Spleen (tissue), 13 donors: ENCODE measurements at places on chromosomes 12 and 14. TPM values are rescaled to one million over a fixed set of nuclear protein-coding genes. Genes with fewer than 3 reads are reported as not detected.
A peak's percentile ranks its signal among the peaks of the same experiment; 100 is the strongest.

DBX2 gene
- not detected for polyA plus RNA-seq

AQP6 gene
- 0.03 TPM for polyA plus RNA-seq

TBX3 gene
- 3.1 TPM for polyA plus RNA-seq

TULP3 gene
- 3.5 TPM for polyA plus RNA-seq

SOCS4 gene
- polyA plus RNA-seq, result 6.4 TPM

GPD1 gene
- polyA plus RNA-seq, result 0.72 TPM

TMEM233 gene
- polyA plus RNA-seq, result 0.39 TPM

GRCh38 chr12:44837114-44837755 is 38.9 kb downstream of the NELL2 start:
- H3K4me1 ChIP-seq, result no peaks in the 10 kb centered on the region
- no peaks in the 10 kb centered on the region for H3K27me3 ChIP-seq
- DNase-seq, result no peak
- no peak overlapping the region for H3K27ac ChIP-seq
- H3K4me3 ChIP-seq, result no peak overlapping the region

GRCh38 chr12:104422441-104422840 is 34.3 kb upstream of the CHST11 start:
- no peaks in the 10 kb centered on the region for H3K27me3 ChIP-seq
- no peak overlapping the region for H3K27ac ChIP-seq
- no peaks in the 10 kb centered on the region for H3K36me3 ChIP-seq
- no peak for DNase-seq
- no peak overlapping the region for H3K4me3 ChIP-seq

DNA sequence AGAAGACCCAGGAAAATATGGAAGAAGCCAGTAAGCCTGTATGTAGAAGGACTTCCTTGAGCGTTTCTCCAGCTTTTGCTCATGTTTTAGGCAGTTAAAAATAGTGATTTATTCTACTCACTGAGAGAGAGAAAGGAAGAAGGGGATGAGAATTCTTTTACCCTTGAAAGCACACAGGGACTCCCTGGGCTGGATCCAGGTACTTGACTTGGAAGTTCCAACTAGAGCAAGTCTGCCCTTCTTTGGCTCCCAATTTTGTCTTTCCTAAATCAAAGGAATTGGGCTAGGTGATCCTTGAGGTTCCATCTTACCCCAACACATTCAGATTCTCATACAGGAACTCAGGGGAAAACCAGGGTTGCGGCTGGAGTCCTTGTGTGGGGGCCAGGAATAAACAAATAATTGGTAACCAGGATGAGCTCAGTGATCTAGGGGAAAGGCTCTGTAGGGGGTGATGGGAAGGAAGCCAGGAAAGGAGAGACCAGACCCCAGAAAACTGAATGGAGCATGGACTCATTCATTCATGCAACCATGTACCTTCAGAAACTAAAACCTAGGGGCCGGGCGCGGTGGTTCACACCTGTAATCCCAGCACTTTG is 11.5 kb upstream of the ITGA5 start:
- no peaks in the 10 kb centered on the region for H3K27me3 ChIP-seq
- DNase-seq, result no peak
- H3K4me1 ChIP-seq, result peaks cover 56% of the 10 kb centered on the region
- no peak overlapping the region for H3K27ac ChIP-seq

DNA sequence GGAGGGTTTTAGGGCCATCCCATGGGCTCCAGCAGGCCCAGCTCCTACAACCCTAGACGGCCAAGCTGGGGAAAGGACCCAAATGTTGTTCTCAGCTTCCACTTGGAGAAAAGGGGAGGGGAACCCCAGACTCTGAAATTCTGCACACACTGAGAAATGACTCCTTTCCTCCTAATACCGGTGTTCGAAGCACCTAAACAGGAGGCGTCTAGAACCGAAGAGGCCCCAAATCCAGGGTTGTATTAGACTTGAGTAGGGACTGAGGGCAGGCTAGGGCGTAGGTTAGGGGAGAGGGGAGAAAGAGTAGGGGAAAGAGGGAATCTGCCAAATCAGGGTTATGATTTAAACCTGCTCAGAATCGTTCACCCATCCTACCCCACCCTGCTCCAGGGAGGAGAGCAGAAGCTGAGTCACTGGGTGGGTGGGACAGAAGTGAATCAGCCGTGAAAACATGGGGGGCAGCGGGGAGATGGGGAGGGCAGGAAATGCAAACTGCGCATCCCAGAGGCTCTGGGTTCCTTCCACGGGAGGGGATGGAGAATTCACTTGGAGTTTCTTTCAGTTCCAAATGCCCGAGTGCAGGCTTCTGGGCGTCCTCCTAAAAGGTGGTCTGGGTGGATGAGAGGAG is 1.0 kb downstream of the IGFBP6 start:
- peaks cover 3% of the 10 kb centered on the region for H3K27me3 ChIP-seq
- H3K36me3 ChIP-seq, result no peaks in the 10 kb centered on the region
- peaks cover 91% of the 10 kb centered on the region for H3K4me1 ChIP-seq

GRCh38 chr14:49550286-49551184 is 35.6 kb downstream of the RPS29 start:
- no peak overlapping the region for H3K4me3 ChIP-seq
- no peaks in the 10 kb centered on the region for H3K36me3 ChIP-seq
- DNase-seq, result no peak
- H3K27me3 ChIP-seq, result no peaks in the 10 kb centered on the region
- no peak overlapping the region for H3K27ac ChIP-seq

- H3K27me3 ChIP-seq, result no peaks in the 10 kb centered on the region
- no peaks in the 10 kb centered on the region for H3K4me1 ChIP-seq
- H3K27ac ChIP-seq, result no peak overlapping the region
- no peak overlapping the region for H3K4me3 ChIP-seq
- H3K36me3 ChIP-seq, result no peaks in the 10 kb centered on the region
Observed at GRCh38 chr14:32593290-32593942, 264.3 kb downstream of the AKAP6 start.

- H3K27me3 ChIP-seq, result no peaks in the 10 kb centered on the region
- H3K4me1 ChIP-seq, result no peaks in the 10 kb centered on the region
- H3K4me3 ChIP-seq, result no peak overlapping the region
- no peak overlapping the region for H3K27ac ChIP-seq
Observed at GRCh38 chr14:103356024-103356682, 22.1 kb downstream of the EIF5 start.

- no peak overlapping the region for H3K27ac ChIP-seq
- peaks cover 6% of the 10 kb centered on the region for H3K27me3 ChIP-seq
- DNase-seq, result no peak
Observed at GRCh38 chr12:130281153-130281799, 56.4 kb upstream of the PIWIL1 start.

DNA sequence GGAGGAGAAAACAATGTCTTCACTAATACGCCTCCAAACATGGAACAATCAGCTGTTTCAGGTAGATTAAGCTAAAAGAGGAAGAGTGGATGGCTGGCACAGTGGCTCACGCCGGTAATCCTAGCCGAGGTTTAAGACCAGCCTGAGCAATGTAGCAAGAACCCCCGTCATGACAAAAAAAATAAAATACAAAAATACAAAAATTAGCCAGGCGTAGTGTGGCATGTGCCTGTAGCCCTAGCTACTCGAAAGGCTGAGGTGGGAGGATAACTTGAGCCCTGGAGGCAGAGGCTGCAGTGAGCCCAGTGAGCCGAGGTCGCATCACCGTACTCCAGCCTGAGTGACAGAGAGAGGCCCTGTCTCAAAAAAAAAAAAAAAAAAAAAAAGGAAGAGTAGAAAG is 1.2 kb upstream of the MED13L start:
- H3K27me3 ChIP-seq, result no peaks in the 10 kb centered on the region
- no peak overlapping the region for H3K4me3 ChIP-seq
- no peaks in the 10 kb centered on the region for H3K36me3 ChIP-seq
- H3K27ac ChIP-seq, result peak overlapping the region; percentile 97
- peaks cover 77% of the 10 kb centered on the region for H3K4me1 ChIP-seq
- DNase-seq, result no peak

GRCh38 chr12:108302403-108303311 is 36.5 kb downstream of the CMKLR1 start:
- no peaks in the 10 kb centered on the region for H3K36me3 ChIP-seq
- no peak overlapping the region for H3K4me3 ChIP-seq
- DNase-seq, result peak; percentile 77
- peaks cover 19% of the 10 kb centered on the region for H3K4me1 ChIP-seq
- peaks cover 45% of the 10 kb centered on the region for H3K27me3 ChIP-seq
- no peak overlapping the region for H3K27ac ChIP-seq

DNA sequence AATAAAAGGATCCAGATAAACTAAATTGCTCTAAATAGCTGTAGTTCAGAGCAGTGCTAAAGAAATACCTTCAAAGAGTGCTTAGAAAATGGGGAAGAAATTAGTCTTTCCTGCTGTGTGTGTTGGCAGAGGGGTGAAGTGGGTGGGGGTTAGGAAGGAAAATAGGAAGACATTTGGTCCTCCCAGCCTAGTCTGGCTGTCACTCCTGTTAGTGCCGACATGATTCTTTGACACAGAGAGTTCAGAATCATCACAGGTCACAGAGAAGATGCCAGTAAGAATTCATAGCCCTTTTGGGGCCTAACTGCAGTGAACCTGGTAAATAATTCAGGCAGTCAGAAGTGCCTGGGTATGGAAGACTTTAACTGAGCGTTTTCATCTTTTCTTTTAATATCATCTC is 74.8 kb downstream of the FLRT2 start:
- DNase-seq, result no peak
- H3K4me3 ChIP-seq, result no peak overlapping the region
- no peaks in the 10 kb centered on the region for H3K27me3 ChIP-seq
- no peak overlapping the region for H3K27ac ChIP-seq

- DNase-seq, result no peak
- no peaks in the 10 kb centered on the region for H3K27me3 ChIP-seq
- no peak overlapping the region for H3K27ac ChIP-seq
Observed at GRCh38 chr12:29253906-29254625, 105.0 kb downstream of the FAR2 start.

GRCh38 chr14:75811136-75811829 is 150.2 kb downstream of the TTLL5 start:
- no peak for DNase-seq
- H3K36me3 ChIP-seq, result peaks cover 66% of the 10 kb centered on the region
- no peak overlapping the region for H3K4me3 ChIP-seq
- H3K27ac ChIP-seq, result no peak overlapping the region
- H3K4me1 ChIP-seq, result no peaks in the 10 kb centered on the region
